MG63 (cell line): ENCODE measurements at places on chromosomes 7 and 10. TPM values are rescaled to one million over a fixed set of nuclear protein-coding genes. Genes with fewer than 3 reads are reported as not detected.

C10orf88 gene
- 3.5 and 8.4 TPM in 2 replicates for total RNA-seq

CEP55 gene
- total RNA-seq: 74.7 and 98.6 TPM in 2 replicates

CPVL gene
- 7.0 and 8.9 TPM in 2 replicates for total RNA-seq

ANKRD7 gene
- not detected in 2 replicates for total RNA-seq

SPDYE2B gene
- not detected in 2 replicates for total RNA-seq

H2BK1 gene
- not detected in 2 replicates for total RNA-seq

OR2A1 gene
- not detected in 2 replicates for total RNA-seq

MORN4 gene
- total RNA-seq: 5.7 and 7.0 TPM in 2 replicates

AHR gene
- total RNA-seq: 107 and 117 TPM in 2 replicates

PTPRZ1 gene
- total RNA-seq: not detected in 2 replicates

PLEKHS1 gene
- not detected in 2 replicates for total RNA-seq

RPEL1 gene
- total RNA-seq: 0.03 TPM in 1 of 2 replicates, not detected in the other

HTR5A gene
- not detected in 2 replicates for total RNA-seq

ACTL6B gene
- total RNA-seq: not detected in 2 replicates

SSC4D gene
- not detected in 2 replicates for total RNA-seq

OR13A1 gene
- total RNA-seq: not detected in 2 replicates

C1QL3 gene
- not detected in 2 replicates for total RNA-seq

ANLN gene
- 108 and 160 TPM in 2 replicates for total RNA-seq

NRP1 gene
- total RNA-seq: 0.99 and 1.6 TPM in 2 replicates

FOXL3 gene
- total RNA-seq: not detected in 2 replicates

MMP21 gene
- total RNA-seq: not detected in 2 replicates

CPN1 gene
- not detected in 2 replicates for total RNA-seq

SMO gene
- total RNA-seq: 9.0 and 14.3 TPM in 2 replicates

MYL7 gene
- not detected in 2 replicates for total RNA-seq

GARIN1A gene
- 0.02 and 0.46 TPM in 2 replicates for total RNA-seq

CDCA7L gene
- 94.0 and 118 TPM in 2 replicates for total RNA-seq

MEIG1 gene
- total RNA-seq: not detected in 2 replicates

VSTM4 gene
- 1.7 and 2.8 TPM in 2 replicates for total RNA-seq

VWDE gene
- total RNA-seq: not detected in 2 replicates

WIPF3 gene
- not detected in 2 replicates for total RNA-seq

CH25H gene
- total RNA-seq: 0.63 TPM in 1 of 2 replicates, not detected in the other

CPA2 gene
- total RNA-seq: 1.0 and 1.6 TPM in 2 replicates

SUGCT gene
- 1.5 and 10.2 TPM in 2 replicates for total RNA-seq

UTF1 gene
- total RNA-seq: not detected in 2 replicates

WEE2 gene
- total RNA-seq: not detected in 2 replicates

BICC1 gene
- 15.2 and 21.8 TPM in 2 replicates for total RNA-seq

CFAP43 gene
- total RNA-seq: 0.89 TPM in 1 of 2 replicates, not detected in the other

ADRA2A gene
- 0.37 TPM in 1 of 2 replicates, not detected in the other for total RNA-seq

TACC2 gene
- 7.3 and 7.4 TPM in 2 replicates for total RNA-seq

GPR26 gene
- total RNA-seq: not detected in 2 replicates

ITGB1 gene
- total RNA-seq: 715 and 2,345 TPM in 2 replicates

SPDYE16 gene
- total RNA-seq: not detected in 2 replicates

ANKRD61 gene
- not detected in 2 replicates for total RNA-seq

VSTM2A gene
- total RNA-seq: not detected in 2 replicates

CYP3A7 gene
- not detected in 2 replicates for total RNA-seq

INA gene
- not detected in 2 replicates for total RNA-seq

KIAA1217 gene
- total RNA-seq: 1.7 and 6.4 TPM in 2 replicates

AOC1 gene
- total RNA-seq: not detected in 2 replicates

LRRC4 gene
- not detected in 2 replicates for total RNA-seq

ING3 gene
- total RNA-seq: 14.1 and 19.1 TPM in 2 replicates

TMEM139 gene
- not detected in 2 replicates for total RNA-seq
